ENCODE measurements at places on chromosomes 5 and 9. TPM values are rescaled to one million over a fixed set of nuclear protein-coding genes. Genes with fewer than 3 reads are reported as not detected.

The EMB gene
- 80.6 TPM for total RNA-seq

The GPR150 gene
- total RNA-seq = 0.22 TPM

The KIF24 gene
- total RNA-seq = 6.1 TPM

The COL23A1 gene
- not detected for total RNA-seq

The NUTM2G gene
- total RNA-seq = not detected

The FGFR4 gene
- total RNA-seq = 1.4 TPM

The LOX gene
- total RNA-seq = not detected

The CD274 gene
- 60.4 TPM for total RNA-seq

The IFNK gene
- total RNA-seq = not detected

The RANBP17 gene
- total RNA-seq = not detected

The PKD2L2 gene
- total RNA-seq = not detected

GRCh38 chr9:86978413-86978812 lies 31.1 kb upstream of the GAS1 start:
- no peak for DNase-seq

DNA sequence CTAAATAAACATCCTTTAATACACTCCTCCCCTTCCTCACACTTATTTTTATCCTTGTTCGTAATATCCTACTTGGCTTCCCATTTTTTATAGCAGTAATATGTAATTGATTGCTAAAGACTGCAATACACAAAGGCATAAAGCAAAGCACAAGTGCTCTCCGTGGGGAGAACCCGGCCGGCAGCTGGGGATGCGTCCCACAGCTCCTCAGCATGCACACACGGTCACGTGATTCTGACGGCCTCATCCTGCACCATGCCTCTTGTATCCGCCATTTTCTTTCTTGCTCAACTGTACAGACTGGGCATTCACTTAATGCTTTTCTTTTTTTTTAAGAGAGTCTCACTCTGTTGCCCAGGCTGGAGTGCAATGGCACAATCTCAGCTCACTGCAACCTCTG lies 2.8 kb downstream of the BRD3OS start:
- DNase-seq = no peak

- DNase-seq = no peak
These were observed 29.8 kb downstream of the C5orf22 start for GRCh38 chr5:31561946-31562345.

- no peak for DNase-seq
These were observed 47.1 kb downstream of the NACC2 start for GRCh38 chr9:136047775-136048559.

GRCh38 chr9:128497824-128498610 lies 6.5 kb upstream of the GLE1 start:
- DNase-seq = no peak

- peak; percentile 77 for DNase-seq
These were observed 2.5 kb upstream of the CDK9 start for GRCh38 chr9:127783111-127784008.

DNA sequence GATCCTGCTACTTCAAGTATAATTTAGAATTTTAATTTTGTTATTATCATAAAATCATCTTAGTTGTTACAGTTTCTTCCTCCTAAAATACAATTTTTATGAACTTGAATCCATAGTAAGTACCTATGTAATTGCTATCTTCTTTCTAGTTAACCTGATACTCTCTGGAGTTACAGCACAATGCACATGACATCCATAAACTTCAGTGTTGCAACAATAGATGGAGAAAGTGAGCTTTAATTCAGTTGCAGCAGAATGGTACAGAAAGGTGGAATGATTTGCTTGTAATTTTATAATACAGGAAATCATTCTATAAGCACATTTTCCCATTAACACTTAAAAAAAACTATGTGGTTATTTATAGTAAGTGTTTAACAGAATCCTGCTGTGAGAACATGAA lies 372.0 kb downstream of the CDH9 start:
- no peak for DNase-seq

GRCh38 chr5:65867542-65868195 lies 58.7 kb upstream of the ERBIN start:
- no peak for DNase-seq

DNA sequence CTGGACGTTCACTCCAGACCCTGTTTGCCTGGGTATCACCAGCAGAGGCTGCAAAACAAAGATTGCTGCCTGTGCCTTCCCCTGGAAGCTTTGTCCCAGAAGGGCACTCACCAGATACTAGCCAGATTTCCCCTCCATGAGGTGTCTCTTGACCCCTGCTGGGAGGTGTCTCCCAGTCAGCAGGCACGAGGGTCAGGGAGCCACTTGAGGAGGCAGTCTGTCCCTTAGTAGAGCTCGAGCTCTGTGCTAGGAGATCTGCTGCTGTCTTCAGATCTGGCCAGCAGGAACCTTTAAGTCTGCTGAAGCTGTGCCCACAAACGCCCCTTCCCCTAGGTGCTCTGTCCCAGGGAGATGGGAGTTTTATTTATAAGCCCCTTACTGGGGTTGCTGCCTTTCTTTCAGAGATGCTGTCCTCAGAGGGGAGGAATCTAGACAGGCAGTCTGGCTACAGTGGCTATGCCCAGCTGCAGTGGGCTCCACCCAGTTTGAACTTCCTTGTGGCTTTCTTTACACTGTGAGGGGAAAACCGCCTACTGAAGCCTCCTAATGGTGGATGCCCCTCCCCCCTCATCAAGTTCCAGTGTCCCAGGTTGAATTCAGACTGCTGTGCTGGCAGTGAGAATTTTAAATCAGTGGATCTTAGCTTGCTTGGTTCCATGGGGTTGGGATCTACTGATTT lies 253.9 kb downstream of the SPATA31D1 start:
- no peak for DNase-seq

- no peak for DNase-seq
These were observed 83.1 kb upstream of the SPOCK1 start for GRCh38 chr5:137582218-137582617.

DNA sequence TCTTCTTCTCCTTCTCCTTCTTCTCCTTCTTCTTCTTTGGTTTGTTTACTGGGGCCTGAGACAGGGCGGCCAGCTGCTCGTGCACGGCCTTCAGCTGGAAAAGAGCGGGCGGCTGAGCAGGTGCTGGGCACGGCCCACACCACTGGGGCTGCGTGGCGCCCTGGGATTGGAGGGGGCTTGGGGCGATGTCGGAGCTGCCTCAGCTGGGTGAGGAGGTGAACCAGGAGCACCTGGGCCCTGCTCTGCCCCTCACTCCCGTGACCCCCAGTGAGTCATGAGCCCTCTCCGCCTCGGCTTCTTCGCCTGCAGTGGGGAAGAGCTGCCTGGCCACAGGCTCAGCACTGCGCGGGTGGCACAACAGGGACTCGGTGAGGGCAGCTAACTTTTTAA lies 14.9 kb downstream of the BRD3OS start:
- DNase-seq = no peak

All from activated T-helper 1 cell treated with anti-CD3 and anti-CD28 coated beads, Interleukin-12 subunit alpha, Interleukin-12 subunit beta, Interleukin-2, Interleukin-4 antibody, amounts not matched to agents 30 ng/mL and 10 ng/mL and 1 ng/mL, durations not matched to agents 14 hours and 24 hours and 36 hours (primary cell).